A549 treated with ZK216348 at 1 μM for 4 hours (cell line): ENCODE measurements at places on chromosomes 2 and 18. TPM values are rescaled to one million over a fixed set of nuclear protein-coding genes. Genes with fewer than 3 reads are reported as not detected.

RPS27A gene
- 2,538 to 3,964 TPM (median 2,726 TPM) in 5 replicates for total RNA-seq

TRIM43B gene
- not detected in 5 replicates for total RNA-seq

CNTNAP5 gene
- not detected in 5 replicates for total RNA-seq

LIPG gene
- 0.09 to 0.38 TPM (median 0.32 TPM) in 5 replicates for total RNA-seq

CCDC121 gene
- 2.7 to 4.6 TPM (median 4.0 TPM) in 5 replicates for total RNA-seq

MAPK4 gene
- 0.08 to 0.18 TPM (median 0.14 TPM) in 5 replicates for total RNA-seq

AOX1 gene
- total RNA-seq: 3.8 to 5.2 TPM (median 4.9 TPM) in 5 replicates

RUFY4 gene
- total RNA-seq: not detected in 5 replicates

DLX2 gene
- 0.35 to 0.89 TPM (median 0.44 TPM) in 5 replicates for total RNA-seq

TMEM163 gene
- 0.07 TPM in 2 of 5 replicates, not detected in the others for total RNA-seq

LTBP1 gene
- 20.8 to 30.3 TPM (median 24.3 TPM) in 5 replicates for total RNA-seq

SCN2A gene
- total RNA-seq: 0.04 TPM in 1 of 5 replicates, not detected in the others

C2orf76 gene
- 10.8 to 19.8 TPM (median 11.9 TPM) in 5 replicates for total RNA-seq

GATA6 gene
- 1.5 to 2.4 TPM (median 1.7 TPM) in 5 replicates for total RNA-seq

NEU2 gene
- not detected in 5 replicates for total RNA-seq

TMX3 gene
- total RNA-seq: 15.7 to 24.2 TPM (median 21.4 TPM) in 5 replicates

ABCA12 gene
- total RNA-seq: 0.14 to 0.26 TPM (median 0.24 TPM) in 5 replicates

KDSR gene
- total RNA-seq: 28.9 to 43.9 TPM (median 38.3 TPM) in 5 replicates

ANKAR gene
- 0.44 to 1.4 TPM (median 1.0 TPM) in 5 replicates for total RNA-seq

MC5R gene
- not detected in 5 replicates for total RNA-seq

AGAP1 gene
- total RNA-seq: 14.9 to 25.5 TPM (median 21.0 TPM) in 5 replicates

CLEC4F gene
- total RNA-seq: not detected in 5 replicates

CTNNA2 gene
- 0.15 to 0.27 TPM (median 0.21 TPM) in 5 replicates for total RNA-seq

COL4A3 gene
- total RNA-seq: 0.28 to 1.3 TPM (median 0.82 TPM) in 5 replicates

FIGLA gene
- not detected in 5 replicates for total RNA-seq

FBXO48 gene
- 0.35 to 0.71 TPM (median 0.56 TPM) in 5 replicates for total RNA-seq

EMX1 gene
- 0.14 to 0.27 TPM (median 0.22 TPM) in 4 of 5 replicates, not detected in the other for total RNA-seq

NEB gene
- total RNA-seq: 0.11 to 0.50 TPM (median 0.24 TPM) in 5 replicates

HOXD12 gene
- not detected in 5 replicates for total RNA-seq

RNU2-63P gene
- total RNA-seq: not detected in 5 replicates

IGFBP2 gene
- total RNA-seq: 57.5 to 90.1 TPM (median 86.0 TPM) in 5 replicates

EFR3B gene
- total RNA-seq: 11.1 to 14.8 TPM (median 12.7 TPM) in 5 replicates

CHRND gene
- total RNA-seq: not detected in 5 replicates

MERTK gene
- total RNA-seq: 1.5 to 1.9 TPM (median 1.7 TPM) in 5 replicates

SERPINB2 gene
- 0.13 to 0.27 TPM in 2 of 5 replicates, not detected in the others for total RNA-seq

ASTL gene
- not detected in 5 replicates for total RNA-seq

CIDEA gene
- total RNA-seq: not detected in 5 replicates

NOSTRIN gene
- 1.4 to 3.3 TPM (median 1.8 TPM) in 5 replicates for total RNA-seq

FHOD3 gene
- 2.3 to 3.5 TPM (median 2.8 TPM) in 5 replicates for total RNA-seq

MYO5B gene
- 8.4 to 12.8 TPM (median 11.0 TPM) in 5 replicates for total RNA-seq

SPR gene
- 83.9 to 144 TPM (median 141 TPM) in 5 replicates for total RNA-seq

TWIST2 gene
- 8.6 to 20.8 TPM (median 18.4 TPM) in 5 replicates for total RNA-seq

GPBAR1 gene
- total RNA-seq: 0.09 to 0.19 TPM (median 0.12 TPM) in 3 of 5 replicates, not detected in the others

CD226 gene
- total RNA-seq: 0.07 to 0.19 TPM (median 0.17 TPM) in 4 of 5 replicates, not detected in the other

LINC00305 gene
- not detected in 5 replicates for total RNA-seq

COL5A2 gene
- total RNA-seq: 46.6 to 84.6 TPM (median 67.9 TPM) in 5 replicates

FOSL2 gene
- total RNA-seq: 46.8 to 77.6 TPM (median 60.1 TPM) in 5 replicates

SH3BP4 gene
- 30.2 to 43.1 TPM (median 36.3 TPM) in 5 replicates for total RNA-seq

FAM237A gene
- not detected in 5 replicates for total RNA-seq

PROM2 gene
- 0.11 to 0.19 TPM (median 0.15 TPM) in 3 of 5 replicates, not detected in the others for total RNA-seq

NCKAP1 gene
- total RNA-seq: 72.7 to 111 TPM (median 93.6 TPM) in 5 replicates

GRB14 gene
- total RNA-seq: 4.6 to 7.4 TPM (median 5.2 TPM) in 5 replicates

FOXI3 gene
- 0.08 TPM in 1 of 5 replicates, not detected in the others for total RNA-seq

SLC9A2 gene
- total RNA-seq: 2.5 to 3.6 TPM (median 3.0 TPM) in 5 replicates

BOLL gene
- not detected in 5 replicates for total RNA-seq

CPLX4 gene
- total RNA-seq: not detected in 5 replicates

SCN3A gene
- total RNA-seq: 0.01 to 0.02 TPM in 2 of 5 replicates, not detected in the others

LHCGR gene
- total RNA-seq: not detected in 5 replicates

ST8SIA5 gene
- 0.18 TPM in 1 of 5 replicates, not detected in the others for total RNA-seq

BMP10 gene
- total RNA-seq: not detected in 5 replicates
